AG04450 (cell line): ENCODE measurements at places on chromosomes 11 and 22.

GRCh38 chr11:75031771-75032549 lies 43.2 kb downstream of the NEU3 start:
- DNase-seq: peak; percentile 49

GRCh38 chr11:267491-267994 lies 10.7 kb upstream of the NLRP6 start:
- no peak for DNase-seq

DNA sequence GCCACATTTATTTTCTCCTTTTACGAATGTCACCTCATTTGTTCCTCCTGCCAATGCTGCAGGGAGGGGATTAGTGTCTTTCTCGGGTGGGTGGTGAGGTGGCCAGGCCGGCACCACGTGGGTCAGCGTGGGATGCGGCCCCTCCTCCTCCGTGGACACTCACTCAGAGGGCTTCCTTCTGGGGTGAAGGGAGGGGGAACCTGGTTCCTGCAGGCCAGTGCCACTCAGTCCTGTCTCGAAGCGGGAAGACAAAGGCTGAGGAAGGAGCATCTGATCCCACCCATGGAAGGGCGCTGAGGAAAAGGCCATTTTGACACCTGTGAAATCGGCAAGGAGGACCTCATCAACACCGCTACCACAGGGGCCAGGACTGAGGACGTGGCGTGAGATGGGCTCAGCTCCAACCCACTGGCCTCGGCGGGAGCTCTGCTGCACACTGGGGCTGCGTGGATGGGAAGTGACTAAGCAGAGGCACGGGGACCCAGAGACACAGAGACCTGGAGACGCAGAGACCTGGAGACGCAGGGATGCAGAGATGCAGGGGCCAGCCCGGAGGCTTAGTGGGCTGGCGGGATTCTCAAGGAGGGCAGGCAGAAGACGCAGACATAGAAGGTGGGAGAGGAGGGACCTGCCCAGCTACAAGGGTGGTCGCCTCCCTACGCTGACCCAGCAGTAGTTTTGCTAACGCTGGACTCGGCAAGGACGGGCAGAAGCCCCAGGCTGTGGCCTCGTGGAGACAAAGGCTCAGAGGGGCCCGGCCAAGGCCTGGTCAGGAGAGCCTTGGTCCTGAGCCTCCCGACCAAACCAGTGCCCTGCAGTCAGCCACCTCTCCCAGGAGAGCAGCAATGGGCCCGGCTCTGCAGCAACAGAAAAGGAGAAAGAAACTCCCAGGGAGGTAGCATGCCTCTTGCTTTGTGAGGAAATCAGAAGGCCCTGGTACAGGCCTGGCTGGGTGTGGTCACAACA lies 1071.2 kb downstream of the BRD1 start:
- DNase-seq: no peak

- DNase-seq: no peak
Observed at GRCh38 chr11:46391578-46392420, at the start of gene CHRM4. CHRM4 (minus strand) TSS chr11:46391776; CDS start chr11:46386557, 5,219 bp downstream.

GRCh38 chr11:17510507-17511206 lies 33.6 kb downstream of the USH1C start:
- DNase-seq: no peak

- DNase-seq: no peak
Observed at GRCh38 chr11:8229299-8230177, 34.1 kb downstream of the LMO1 start.

DNA sequence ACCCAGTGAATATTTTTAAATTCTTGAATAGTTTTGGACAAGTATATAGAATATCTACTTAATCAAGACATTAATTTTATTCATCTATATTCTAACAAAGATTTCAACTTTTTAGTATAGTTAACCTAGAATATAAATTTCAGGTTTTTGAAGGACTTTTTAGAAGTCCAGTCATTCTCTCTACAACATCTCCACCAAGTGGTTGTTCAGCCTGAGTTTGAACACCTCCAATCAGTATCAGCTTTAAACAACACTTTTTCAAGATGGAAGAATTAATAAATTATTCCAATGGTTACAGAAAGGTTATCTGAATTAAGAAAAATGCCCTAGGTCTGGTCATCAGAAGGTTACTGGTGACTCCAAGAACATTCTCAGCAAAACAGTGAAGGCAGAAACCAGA lies 31.8 kb downstream of the EIF3M start:
- no peak for DNase-seq

GRCh38 chr11:88341522-88342251 lies 4.2 kb upstream of the CTSC start:
- no peak for DNase-seq

DNA sequence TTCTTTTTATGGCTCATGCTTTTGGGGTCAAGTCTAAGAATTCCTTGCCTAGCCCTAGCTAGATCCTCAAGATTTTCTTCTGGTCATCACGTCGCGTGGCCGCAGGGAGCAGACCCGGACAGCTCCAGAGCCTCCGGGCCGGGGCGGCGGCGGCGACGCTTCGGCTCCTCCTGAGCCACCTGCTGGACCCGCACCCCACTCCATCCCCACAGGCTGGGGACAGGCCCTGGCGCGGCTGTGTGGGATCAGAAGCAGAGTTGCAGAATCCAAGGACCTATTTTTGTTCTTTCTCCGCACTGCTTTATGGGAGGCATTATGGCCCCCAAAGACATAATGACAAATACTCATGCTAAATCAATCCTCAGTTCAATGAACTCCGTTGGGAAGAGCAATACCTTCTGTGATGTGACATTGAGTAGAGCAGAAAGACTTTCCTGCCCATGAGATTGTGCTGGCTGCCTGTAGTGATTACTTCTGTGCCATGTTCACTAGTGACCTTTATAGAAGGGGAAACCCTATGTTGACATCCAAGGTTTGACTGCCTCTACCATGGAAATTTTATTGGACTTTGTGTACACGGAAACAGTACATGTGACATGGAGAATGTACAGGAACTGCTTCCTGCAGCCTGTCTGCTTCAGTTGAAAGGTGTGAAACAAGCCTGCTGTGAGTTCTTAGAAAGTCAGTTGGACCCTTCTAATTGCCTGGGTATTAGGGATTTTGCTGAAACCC lies 12.4 kb upstream of the SCARF2 start:
- no peak for DNase-seq

GRCh38 chr22:28341001-28341400 lies 338.6 kb downstream of the TTC28 start:
- DNase-seq: no peak

DNA sequence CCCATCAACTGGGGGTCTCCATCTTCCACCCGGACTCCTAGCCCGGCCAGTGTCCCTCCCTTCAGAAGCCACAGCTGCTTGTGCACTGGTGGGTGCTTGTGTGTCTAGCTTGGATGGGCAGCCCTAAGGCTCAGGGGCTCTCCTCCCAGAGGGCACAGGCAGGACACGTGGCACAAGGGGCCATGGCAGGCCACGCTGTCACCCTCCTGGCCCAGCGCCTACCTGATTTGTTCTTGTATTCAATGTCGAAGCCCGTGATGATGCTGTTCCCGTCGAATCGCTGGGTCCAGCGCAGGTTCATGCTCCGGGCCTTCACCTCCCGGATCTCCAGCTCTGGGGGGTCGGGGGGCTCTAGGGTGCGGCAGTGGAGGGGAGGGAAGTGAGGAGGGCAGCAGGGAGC lies 152.6 kb downstream of the CEP164 start:
- DNase-seq: no peak

DNA sequence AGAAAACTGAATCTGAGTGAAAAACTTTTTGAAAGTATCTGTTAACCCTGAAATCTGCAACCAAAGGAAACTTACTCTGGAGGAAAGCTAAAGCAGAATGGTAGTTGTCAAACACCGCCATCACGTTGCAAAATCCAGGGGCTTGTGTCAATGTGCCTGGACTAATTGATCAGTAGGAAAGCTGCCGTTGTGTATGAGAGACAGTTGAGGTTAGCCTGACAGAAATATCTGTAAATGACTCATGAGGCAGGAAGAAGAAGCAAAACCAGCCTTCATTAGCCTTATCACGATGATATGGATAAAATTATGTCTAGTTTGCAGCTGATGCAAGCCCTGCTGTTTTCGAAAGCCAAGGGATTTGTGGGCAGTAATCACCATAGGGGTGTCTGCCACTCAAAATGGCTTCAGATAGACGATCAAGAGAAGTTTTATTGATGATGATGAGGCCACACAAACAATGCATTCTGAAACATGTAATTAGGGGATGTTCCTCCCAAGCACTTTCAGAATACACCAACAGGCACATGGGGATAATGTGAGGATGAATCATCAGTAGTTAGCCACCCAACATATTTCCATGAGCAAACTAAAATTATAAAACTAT lies 8.9 kb downstream of the SCGB1A1 start:
- no peak for DNase-seq

DNA sequence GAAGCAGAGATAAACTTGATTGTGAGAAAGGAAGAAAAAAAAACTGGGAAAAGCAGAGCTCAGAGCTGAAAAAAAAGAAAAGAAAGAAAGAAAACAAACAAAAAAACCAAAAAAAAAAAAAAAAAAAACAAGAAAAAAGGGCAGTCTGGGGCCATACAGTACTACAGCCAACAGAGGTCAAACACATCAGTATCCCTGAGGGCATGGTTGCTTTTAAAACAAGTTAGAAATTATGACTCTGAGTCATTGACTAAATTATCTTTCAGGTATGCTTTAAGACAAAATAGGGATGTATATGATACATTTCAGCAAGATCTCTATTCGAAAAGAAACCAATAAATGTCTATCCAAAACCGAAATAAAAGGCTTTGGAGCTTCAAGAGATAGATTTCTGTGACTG lies 37.1 kb upstream of the TLCD5 start:
- no peak for DNase-seq

DNA sequence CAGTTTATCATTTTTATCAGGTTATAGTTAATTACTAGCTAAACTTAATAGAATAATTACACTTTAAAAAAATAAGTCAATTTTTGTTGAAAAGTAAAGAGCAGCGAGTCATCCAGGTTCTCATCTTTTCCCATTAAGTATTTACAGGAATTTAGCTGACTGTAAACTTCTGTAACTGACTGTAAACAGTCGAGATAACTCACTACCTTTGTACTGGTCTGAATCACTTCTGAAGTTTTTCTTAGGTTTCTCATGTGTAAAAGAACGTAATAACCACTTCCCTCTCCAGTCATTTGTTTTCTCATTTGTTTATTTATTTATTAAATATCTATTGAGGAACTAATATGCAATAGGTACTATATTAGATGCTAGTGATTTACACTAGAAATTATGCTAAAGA lies 270.8 kb downstream of the DYNC2H1 start:
- DNase-seq: peak; percentile 23
